Hepatic stellate cell (primary cell): ENCODE measurements at places on chromosomes 7 and 10.

- DNase-seq, result no peak
Measured at GRCh38 chr7:112439476-112439875, 10.8 kb upstream of the IFRD1 start.

DNA sequence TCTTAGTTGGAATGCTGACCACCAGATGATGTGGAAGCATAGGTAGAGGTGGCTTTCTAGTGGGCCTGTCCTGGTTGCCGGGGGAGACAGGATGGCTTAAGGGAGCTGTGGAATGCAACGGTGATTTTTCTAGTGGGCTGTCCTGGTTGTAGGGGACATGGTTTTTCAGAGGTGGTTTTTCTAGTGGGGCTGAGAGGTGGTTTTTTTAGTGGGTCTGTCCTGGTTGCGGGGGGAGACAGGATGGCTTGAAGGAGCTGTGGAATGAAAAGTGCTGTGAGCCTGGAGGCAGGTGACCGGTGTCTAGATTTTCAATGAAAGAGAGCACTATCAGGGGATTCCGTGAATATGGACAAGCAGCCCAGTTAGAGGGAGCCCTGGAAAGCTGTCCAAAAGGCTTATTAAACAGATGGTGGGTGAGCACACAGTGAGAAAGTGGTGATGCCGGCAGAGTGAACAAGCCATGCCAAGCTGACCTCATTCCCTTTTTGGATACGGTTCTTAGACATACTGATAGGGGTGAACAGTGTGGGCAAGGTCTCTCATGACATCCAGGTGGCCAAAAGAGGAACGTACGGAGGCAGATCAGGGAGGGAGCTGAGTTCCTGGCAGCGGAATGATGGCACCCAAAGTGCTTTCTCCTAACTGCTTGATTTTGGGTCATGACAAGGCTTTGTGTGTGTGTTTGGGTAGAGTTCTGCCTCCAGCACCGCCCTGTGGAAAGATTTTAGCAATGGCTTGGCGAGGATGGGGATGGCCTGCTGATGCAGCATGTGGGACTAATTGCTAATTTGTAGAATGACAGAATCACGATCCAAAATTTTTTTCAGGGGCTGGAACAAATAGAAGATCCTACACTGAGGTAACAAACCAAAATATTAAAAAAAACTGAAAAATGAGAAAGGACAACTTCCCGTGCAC lies 126.6 kb downstream of the TMEM178B start:
- DNase-seq, result no peak

DNA sequence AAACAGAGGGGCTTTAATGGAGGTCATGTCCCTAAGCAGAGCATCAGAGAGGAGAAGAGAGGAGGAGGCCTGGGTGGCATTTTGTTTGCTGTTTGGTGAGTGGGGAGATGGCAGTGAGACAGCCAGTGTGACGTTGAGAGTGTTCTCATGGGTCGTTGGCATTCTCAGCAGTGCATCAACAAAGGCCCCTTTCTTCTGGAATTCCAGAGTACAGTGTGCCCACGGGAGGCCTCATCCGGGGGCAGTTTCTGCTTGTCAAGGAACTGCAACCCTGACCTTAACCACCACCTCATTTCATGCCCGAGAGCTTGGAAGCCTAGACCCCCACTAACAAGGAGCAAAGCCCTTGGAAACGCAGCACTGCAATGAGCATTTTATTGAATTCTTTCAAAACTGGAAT lies 92.9 kb downstream of the CELF2 start:
- DNase-seq, result no peak

DNA sequence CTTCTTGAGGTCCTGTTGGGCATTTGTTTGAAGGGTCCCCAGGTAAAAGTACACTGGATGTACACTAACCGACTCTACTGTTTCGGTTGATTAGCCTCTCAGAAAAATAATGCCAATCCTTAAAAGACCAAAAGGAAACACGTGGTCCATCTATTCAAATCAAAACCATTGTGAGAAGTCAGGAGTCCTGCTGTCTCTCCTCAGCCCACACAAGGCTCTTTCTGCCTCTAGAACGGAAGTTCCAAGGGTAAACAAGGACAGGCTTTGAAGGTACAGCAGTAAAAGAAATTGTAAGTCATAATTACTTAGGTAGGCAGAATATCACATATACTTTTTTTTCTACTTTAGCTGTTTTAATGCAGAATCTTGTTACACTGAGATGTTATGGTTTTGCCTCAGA lies 71.7 kb upstream of the TPK1 start:
- DNase-seq, result no peak

GRCh38 chr7:116327752-116328151 lies 117.4 kb downstream of the TES start:
- peak; percentile 37 for DNase-seq

DNA sequence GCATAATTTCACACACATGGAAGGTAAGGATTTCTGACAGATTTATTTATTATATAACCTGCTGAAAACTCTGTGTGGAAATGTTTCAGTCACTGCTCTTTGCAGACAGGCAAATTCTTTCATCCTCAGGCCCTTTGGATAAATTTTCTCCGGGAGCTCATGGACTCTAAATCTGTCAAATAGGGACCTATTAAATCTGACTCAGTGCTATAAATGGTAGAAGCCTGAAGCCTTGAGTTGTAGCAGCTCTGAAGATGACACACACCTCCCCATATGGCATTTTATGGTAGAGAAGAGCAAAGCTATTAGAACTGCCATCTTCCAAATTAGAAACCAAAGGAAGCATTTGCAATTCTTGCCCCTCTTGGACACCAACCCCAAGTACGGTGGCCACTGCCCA lies 808.7 kb downstream of the XPNPEP1 start:
- DNase-seq, result no peak

- no peak for DNase-seq
Measured at GRCh38 chr10:50855015-50855414, 30.4 kb downstream of the A1CF start.

DNA sequence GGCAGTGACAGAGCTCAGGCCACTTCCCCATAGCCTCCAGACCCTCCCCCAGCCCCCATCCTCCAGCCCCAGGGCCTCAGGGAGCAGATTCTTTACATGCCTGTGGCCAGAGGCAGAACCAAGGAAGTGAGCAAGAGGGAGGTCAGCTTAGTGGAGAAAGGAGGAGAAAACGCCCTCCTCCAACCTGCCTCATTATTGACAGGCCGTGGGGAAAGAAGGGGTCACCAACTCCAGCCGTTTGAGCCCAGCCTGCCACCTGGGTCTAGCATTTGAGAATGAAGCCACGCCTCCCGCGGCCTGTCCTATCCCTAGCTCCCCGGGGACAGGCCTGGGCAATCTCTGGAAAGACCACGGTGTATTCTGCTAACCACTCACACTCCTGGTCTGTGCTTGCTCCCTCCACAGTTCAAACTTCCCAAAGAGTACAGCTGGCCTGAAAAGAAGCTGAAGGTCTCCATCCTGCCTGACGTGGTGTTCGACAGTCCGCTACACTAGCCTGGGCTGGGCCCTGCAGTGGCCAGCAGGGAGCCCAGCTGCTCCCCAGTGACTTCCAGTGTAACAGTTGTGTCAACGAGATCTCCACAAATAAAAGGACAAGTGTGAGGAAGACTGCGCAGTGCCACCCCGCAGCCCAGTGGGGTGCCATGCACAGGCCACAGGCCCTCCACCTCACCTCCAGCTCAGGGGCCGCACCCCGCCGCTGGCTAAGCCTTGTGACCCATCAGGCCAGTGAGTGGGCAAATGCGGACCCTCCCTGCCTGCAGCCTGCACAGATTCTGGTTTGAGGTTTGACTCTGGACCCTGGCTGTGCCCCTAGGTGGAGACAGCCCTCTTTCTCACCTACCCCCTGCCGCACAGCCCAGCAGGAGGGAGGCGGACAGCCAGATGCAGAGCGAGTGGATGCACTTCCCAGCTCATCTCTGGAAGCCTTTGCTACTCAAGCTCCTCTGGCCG lies 14.3 kb upstream of the TRIM8 start:
- peak; percentile 93 for DNase-seq
